ENCODE measurements at places on chromosomes 4 and X.
A peak's percentile ranks its signal among the peaks of the same experiment; 100 is the strongest.

GRCh38 chr4:154364066-154364845, 127.3 kb downstream of the DCHS2 start:
- DNase-seq, result no peak

DNA sequence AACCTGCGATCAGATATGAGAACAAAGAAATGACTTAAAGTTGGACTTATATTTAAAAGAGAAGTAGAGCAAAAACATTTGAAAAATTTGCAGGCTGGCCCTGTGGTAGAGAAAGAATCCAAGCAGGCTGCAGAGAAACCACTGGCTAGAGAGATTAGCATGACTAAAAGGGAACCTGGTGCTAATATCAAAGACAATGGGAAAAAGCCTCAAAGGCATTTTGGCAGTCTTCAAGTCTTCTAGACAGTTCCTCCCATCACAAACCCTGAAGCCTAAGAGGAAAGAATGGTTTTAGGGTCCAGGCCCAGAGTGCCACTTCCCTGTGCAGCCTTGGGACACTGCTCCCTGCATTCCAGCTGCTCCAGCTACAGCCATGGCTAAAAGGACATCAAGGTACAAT, 33.4 kb downstream of the KCTD8 start:
- no peak for DNase-seq

DNA sequence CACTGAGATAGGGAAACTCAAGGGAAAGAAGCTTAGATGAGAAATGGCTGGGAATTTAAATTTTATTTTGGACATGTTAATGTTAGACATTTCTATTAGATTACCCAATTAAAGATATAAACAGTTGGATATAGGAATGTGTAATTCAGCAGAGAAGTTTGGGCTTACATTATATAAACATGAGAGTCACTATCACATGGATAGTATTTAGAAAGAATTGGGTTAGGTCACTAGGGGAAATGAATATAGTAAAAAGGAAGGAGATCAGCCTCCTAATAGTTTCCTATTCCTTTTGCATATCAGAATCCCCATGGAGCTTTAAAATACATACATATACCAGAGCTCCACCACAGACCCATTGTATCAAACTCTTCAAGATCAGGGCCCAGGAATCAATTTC, 19.6 kb upstream of the CXCL5 start:
- no peak for DNase-seq

DNA sequence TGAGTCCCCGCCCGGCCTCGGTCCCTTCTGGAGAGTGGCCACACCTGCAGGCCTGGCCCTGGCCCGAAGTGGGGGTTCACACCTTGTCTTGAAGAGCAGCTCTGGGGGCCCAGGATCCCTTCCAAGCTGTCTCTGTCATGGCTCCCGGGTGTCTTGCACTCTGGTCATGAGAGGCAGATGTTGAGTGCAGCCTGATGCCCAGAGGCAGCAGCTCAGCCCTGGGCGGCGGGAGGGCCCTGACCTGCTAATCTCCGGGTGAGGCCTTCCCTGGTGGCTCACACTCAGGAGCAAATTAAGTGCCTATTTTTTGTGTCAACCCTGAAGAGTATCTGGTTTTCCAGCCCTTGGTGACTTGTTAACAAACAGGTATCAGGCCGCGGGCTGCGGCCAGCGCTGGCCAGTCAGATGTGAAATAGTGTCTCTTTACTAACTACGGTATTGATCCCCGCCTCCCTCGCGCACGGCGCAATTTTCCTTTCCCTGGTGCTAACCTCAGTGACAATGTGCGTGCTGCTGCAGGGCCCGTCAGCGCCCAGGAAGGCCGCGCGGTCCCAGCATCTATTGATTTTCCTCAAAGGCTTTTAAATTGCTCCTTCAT, 24.2 kb downstream of the NKX1-1 start:
- DNase-seq, result peak; percentile 51

- no peak for DNase-seq
Measured at GRCh38 chrX:15745179-15745578, 7.1 kb downstream of the CA5B start.

DNA sequence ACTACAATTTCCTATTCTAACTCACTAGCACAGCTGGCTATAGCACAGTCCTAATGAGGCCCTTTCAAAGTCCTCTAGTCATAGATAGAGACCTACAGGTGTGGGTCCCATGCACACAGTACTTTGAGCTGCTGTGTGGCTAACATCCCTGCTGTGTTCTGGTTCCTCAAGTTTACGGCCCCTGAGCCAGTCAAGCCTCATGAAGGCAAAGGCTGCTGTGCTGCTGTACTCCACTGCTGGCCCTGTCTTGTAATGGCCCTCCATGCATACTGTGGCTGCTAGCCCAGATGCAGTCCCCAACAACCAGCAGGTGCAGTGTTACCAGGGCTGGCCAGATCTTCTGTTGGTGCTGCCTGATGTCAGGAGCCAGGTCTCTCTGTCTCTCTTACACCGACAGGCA, 23.4 kb upstream of the ENPEP start:
- DNase-seq, result no peak

GRCh38 chr4:6749340-6750171, 33.0 kb upstream of the KIAA0232 start:
- DNase-seq, result peak; percentile 51

DNA sequence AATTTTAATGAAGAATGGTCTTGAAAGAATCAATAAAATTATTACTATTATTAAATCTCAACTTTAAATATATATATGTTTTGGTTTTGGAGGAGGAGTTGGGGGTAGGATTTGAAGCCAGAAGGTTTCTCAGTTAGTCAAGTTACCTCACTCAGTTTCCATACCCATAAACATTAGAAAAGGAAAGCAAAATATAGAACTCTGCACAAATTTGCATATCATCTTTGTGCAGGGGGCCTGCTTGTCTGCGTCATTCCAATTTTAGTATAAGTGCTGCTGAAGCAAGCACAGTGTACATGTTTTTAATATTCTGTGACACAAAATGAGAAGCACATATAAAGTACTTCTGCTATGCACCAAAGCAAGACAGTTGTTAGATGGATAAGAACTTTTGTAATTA, 47.5 kb upstream of the SCRG1 start:
- DNase-seq, result no peak

DNA sequence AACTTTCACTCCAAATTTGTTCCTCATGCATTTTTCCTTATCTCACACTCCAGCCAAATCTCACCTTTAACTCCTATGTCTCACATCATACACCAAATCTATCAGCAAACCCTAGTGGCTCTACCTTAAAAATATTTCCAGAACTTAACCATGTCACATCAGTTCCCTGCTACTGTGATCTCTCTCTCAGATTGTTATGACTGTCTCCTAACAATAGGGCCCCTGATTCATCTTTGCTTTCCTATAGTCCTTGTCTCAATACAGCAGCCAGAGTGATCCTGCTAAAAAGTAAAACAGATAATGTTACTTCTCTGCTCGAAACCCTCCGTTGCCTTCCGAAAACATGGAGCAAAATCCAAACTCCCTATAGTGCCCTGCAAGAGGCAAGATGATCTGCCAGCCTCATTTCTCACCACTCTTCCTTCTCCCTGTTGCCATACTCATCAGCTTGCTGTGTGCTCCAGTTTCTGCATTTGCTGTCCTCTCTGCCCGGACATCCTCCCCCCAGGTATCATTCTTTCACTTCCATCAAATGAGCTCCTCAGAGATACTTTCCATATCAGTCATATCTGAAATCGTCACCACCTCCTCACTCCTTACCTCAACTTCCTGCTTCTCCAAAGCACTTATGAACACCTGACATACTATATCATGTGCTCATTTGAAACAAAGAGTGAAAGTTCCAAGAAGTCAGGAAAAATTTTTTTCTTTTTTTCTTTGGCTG, 293.4 kb upstream of the NR3C2 start:
- no peak for DNase-seq

DNA sequence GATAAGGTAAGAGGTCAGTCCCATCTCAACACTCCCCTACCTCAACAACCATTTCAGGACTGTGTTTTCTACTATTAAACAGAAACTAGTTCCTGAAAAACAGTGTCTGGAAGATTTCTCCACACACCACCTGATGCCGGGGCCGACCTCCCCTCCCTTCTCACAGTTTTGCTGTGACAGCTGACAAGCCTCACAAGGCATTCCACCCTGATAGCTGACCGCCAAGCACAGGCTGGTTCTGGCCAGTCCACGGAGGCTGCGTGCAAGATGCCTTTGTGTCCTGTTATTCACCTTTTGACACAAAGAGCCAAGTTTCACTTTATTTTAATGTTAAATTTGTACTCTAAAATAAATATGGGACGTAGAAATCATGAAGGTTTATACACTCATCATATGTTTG, 758.6 kb downstream of the PDHA2 start:
- DNase-seq, result no peak

- no peak for DNase-seq
Measured at GRCh38 chrX:110114260-110114776, 111.4 kb downstream of the TMEM164 start.

GRCh38 chr4:40178672-40179071, 18.2 kb upstream of the RHOH start:
- no peak for DNase-seq

- DNase-seq, result no peak
Measured at GRCh38 chr4:79050541-79050880, 111.3 kb upstream of the PAQR3 start.

- no peak for DNase-seq
Measured at GRCh38 chrX:73076838-73077237, 2.5 kb downstream of the PABPC1L2A start.

- no peak for DNase-seq
Measured at GRCh38 chr4:163350672-163351071, 7.0 kb downstream of the NPY5R start.

DNA sequence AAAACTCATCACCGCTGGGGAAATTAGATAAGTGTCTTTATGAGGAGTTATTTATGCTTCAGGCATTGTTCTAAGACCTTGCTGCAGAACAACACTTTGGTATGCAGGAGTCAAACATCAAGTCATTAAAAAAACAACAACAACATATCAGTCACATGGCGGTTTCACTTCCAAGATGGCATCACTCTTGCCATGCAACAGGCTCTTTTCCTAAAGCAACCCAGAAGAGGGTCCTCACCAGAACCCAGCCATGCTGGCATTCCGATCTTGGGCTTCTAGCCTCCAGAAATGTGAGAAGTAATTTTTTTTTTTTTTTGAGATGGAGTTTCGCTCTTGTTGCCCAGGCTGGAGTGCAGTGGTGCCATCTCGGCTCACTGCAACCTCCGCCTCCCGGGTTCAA, 8.7 kb upstream of the RBMX start:
- no peak for DNase-seq

GRCh38 chr4:118206627-118207026, 146.2 kb downstream of the PRSS12 start:
- DNase-seq, result no peak

- no peak for DNase-seq
Measured at GRCh38 chr4:102862747-102863146, 6.0 kb upstream of the CISD2 start.

DNA sequence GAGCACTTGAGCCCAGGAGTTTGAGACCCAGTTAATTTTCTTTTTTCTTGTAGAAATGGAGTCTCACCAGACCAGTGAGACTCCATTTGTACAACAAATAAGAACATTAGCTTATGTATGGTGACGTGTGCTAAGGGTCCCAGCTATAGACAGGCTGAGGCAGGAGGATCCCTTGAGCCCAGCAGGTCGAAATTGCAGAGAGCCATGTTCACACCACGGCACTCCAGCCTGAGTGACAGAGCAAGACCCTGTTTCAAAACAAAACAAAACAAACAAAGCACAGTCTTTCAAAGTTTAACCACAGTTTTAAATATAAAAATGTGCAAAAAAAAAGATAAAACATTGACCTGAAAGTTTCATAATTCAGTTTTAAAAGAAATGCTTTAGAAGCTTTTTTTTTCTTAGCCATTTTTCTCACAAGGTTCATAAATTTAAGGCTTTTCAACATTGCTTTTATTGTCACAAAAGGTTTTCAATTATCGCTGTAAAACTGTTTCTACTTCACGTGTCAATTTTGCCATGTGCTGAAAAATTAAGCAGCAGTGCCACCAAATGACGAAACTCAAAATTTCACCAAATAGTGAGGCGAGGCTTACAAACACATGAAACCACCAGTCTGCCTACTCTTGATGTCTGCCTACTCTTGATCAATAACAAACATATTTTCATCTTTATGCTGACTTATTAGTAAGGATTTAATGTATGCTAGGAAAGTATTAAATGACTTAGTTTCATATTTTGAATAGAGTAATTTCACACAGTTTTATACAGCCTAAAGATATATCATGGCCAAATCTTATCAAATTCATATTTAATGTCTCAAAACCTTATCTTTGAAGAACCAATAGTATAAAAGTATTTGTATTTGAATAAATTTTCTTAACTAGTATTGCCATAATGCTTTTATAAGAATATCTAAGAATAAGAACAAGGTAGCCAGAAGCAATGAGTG, 126.3 kb downstream of the NEK1 start:
- DNase-seq, result no peak

- DNase-seq, result no peak
Measured at GRCh38 chr4:16205298-16206164, 20.7 kb downstream of the TAPT1 start.

GRCh38 chr4:58063404-58064160, 953.4 kb upstream of the IGFBP7 start:
- DNase-seq, result no peak

DNA sequence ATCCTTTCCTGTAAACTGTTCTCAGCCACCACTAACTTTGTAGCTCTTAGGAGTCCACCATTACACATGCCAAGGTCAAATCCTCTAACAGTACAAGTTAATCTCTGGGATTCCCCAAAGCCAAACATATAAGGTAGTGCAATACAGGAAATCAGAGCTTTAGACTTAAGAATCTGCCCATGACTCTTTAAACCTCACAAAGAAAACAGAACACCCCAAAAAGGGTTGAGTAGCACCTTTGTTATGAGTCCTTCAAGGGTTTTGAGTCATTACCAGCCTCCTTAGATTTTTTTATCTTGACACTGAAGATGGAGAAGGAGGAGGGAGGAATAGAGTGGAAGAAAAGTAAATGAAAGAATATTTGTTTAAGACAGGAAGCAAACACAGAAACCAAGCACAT, 243.9 kb upstream of the SPANXN1 start:
- no peak for DNase-seq

GRCh38 chr4:121669163-121669550, 27.6 kb downstream of the ANXA5 start:
- DNase-seq, result no peak

GRCh38 chrX:30015440-30015839, 199.9 kb upstream of the MAGEB2 start:
- no peak for DNase-seq

GRCh38 chrX:24229400-24229879, 79.9 kb downstream of the ZFX start:
- DNase-seq, result no peak

GRCh38 chrX:131910586-131910985, 112.5 kb upstream of the STK26 start:
- DNase-seq, result no peak

DNA sequence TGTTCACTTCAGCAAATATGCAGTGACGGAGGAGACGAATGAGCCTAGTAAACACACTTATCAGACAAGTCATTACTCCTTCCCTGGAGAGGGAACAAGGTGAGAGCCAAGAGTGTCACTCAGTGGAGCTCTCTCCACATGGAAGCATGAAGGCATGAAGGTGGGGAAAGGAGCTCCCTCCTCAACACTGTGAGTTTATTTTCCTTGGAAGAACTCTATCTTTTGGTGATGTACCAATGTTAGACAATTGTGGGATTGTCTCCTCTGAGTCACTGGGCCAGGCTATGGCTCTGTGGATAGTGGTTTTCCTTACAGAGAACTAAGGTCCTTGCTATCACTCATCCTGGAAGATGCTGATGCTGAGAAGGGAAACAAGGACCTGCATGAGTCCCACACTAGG, 200.2 kb downstream of the CPEB2 start:
- DNase-seq, result no peak

GRCh38 chr4:37667197-37668100, 18.7 kb downstream of the RELL1 start:
- no peak for DNase-seq

Measured in tibial artery (tissue), 4 donors.